ENCODE measurements at places on chromosomes 2 and 18. TPM values are rescaled to one million over a fixed set of nuclear protein-coding genes. Genes with fewer than 3 reads are reported as not detected.

Gene IL1F10
- total RNA-seq = not detected

Gene G6PC2
- total RNA-seq = not detected

Gene LOXHD1
- total RNA-seq = 0.35 TPM

Gene IL18R1
- 1.0 TPM for total RNA-seq

DNA sequence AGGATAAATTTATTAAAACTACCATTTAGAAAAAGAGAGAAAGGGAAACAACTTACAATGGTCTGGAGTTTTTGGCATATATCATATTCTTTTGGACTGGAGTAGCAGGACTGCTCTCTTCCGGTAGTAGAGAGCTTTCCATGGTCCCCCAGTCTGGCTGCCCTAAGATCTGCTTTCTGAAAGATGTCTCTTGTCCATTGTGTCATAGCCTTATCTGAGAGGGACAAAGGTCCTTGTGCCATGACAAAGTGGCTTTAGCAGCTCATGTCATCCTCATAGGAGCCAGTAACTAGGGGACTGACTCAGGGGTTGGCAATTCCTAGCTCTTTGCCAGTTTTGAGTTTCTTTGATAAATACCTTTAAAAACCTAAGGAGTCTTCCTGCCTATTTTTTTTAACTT is 505.5 kb upstream of the ZEB2 start:
- DNase-seq = no peak

- no peak for DNase-seq
These were observed 22.2 kb downstream of the INPP5D start for GRCh38 chr2:233082222-233082930.

Data from Right ventricle myocardium inferior (tissue), 1 donor.